Activated naive CD4-positive, alpha-beta T cell treated with anti-CD3 and anti-CD28 coated beads for 36 hours (primary cell): ENCODE measurements at places on chromosomes 13 and 19. TPM values are rescaled to one million over a fixed set of nuclear protein-coding genes. Genes with fewer than 3 reads are reported as not detected.
A peak's percentile ranks its signal among the peaks of the same experiment; 100 is the strongest.

DNA sequence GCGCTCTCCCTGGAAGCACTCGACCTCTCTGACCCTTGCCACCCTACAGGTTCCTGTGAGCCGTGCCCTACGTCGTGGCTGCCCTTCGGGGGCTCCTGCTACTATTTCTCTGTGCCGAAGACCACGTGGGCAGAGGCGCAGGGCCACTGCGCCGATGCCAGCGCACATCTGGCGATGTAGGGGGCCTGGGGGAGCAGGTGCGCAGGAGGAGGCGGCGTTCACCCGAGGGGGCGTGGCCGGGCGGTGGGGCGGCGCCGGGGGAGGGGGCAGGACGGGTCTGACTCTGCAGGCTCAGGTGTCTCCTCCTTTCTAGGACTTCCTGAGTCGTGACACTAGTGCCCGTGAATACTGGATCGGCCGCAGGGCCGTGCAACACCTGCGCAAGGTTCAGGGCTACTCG is 26.4 kb downstream of the CLEC4M start:
- no peaks in the 10 kb centered on the region for H3K36me3 ChIP-seq
- peaks cover 41% of the 10 kb centered on the region for H3K27me3 ChIP-seq
- no peak overlapping the region for H3K27ac ChIP-seq
- H3K4me1 ChIP-seq, result peaks cover 11% of the 10 kb centered on the region

Gene CALM3
- 482 TPM for total RNA-seq

Gene LRRC4B
- total RNA-seq, result not detected

Gene INSR
- total RNA-seq, result 3.7 TPM

DNA sequence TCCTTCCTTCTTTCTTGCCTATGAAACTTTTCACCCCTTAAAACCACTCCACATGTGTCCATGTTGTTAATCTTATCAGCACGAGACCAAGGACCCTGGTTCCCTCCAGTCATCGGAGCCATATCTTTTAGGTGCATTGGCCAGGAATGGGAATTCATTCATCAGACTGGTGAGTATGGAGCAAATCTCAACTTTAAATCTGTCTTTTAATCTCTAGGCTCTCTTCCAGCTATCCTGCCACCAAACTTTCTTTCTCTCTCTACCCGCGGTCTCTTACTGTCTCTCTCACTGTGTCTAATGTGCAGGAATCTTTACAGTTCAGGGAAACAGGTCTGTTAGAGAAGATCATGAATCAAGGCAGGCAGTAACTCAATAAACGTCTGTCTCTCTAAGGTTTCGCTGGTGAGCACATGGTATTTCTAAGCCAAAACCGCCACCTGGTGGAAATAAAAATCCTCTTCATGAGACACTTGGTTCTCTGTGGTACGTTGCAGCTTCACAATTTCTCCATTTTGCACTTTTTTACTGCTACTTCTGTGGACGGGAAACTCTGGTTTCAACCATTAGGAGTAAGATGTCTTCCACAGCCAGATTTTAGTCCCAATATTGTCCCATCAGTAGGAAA is 16.1 kb downstream of the LGALS16 start:
- DNase-seq, result peak; percentile 78
- H3K4me3 ChIP-seq, result no peak overlapping the region

Gene APOC1
- 1.3 TPM for total RNA-seq

GRCh38 chr19:32403291-32403995 is 2.1 kb upstream of the DPY19L3 start:
- H3K27ac ChIP-seq, result no peak overlapping the region
- DNase-seq, result no peak
- H3K4me1 ChIP-seq, result peaks cover 19% of the 10 kb centered on the region
- no peaks in the 10 kb centered on the region for H3K27me3 ChIP-seq

GRCh38 chr13:107977071-107977574 is 238.2 kb downstream of the LIG4 start:
- DNase-seq, result no peak
- H3K27ac ChIP-seq, result no peak overlapping the region
- H3K36me3 ChIP-seq, result no peaks in the 10 kb centered on the region
- no peaks in the 10 kb centered on the region for H3K27me3 ChIP-seq
- H3K4me1 ChIP-seq, result no peaks in the 10 kb centered on the region

DNA sequence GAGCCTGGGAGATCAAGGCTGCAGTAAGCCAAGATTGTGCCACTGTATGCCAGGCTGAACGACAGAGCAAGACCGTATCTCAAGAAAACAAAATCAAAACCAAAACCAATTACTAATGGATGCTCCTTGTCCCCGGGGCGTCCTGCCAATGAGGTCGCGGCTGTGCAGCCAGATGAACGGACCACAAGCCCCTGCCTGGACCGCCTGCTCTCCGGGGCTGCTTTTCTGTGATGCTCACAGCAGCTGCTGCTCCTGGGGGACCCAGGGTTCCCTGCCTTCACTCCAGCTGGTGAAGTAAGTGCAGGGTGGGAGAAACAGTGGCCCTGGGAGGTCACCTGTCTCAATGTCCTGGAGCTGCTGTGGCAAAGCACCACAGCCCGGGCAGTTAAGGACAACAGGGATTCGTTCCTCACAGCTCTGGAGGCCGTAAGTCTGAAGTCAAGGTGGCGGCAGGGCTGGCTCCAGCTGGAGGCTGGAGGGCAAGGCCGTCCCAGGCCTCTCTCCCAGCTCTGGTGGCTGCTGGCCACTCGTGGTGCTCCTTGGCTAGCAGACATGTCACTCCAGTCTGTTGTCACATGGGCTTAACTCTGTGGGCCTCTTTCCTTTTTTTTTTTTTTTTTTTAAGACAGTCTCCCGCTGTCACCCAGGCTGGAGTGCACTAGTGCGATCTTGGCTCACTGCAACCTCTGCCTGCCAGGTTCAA is 10.1 kb downstream of the COPE start:
- peaks cover 15% of the 10 kb centered on the region for H3K36me3 ChIP-seq
- H3K27ac ChIP-seq, result no peak overlapping the region
- no peak for DNase-seq
- no peaks in the 10 kb centered on the region for H3K27me3 ChIP-seq
- no peak overlapping the region for H3K4me3 ChIP-seq

DNA sequence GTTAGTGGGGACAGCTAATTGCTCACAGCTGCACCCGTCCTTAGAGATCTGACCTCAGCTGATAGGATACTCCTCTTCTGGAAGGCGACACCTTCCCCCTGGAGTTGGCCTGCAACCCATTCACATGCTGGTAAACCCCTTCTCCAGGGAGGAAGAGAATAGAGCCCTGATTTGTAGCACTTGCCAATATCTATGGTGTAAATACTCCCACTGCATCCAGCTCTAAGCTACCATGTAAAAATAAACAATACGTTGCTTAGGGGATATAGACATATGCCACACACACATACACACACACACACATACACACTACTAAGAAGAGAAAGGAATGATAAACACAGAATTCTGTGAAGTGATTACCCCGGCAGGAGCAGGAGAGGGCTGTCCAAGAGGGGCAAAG is 49.4 kb upstream of the KCTD15 start:
- DNase-seq, result no peak
- H3K4me1 ChIP-seq, result no peaks in the 10 kb centered on the region
- no peak overlapping the region for H3K27ac ChIP-seq
- no peaks in the 10 kb centered on the region for H3K36me3 ChIP-seq
- no peak overlapping the region for H3K4me3 ChIP-seq

DNA sequence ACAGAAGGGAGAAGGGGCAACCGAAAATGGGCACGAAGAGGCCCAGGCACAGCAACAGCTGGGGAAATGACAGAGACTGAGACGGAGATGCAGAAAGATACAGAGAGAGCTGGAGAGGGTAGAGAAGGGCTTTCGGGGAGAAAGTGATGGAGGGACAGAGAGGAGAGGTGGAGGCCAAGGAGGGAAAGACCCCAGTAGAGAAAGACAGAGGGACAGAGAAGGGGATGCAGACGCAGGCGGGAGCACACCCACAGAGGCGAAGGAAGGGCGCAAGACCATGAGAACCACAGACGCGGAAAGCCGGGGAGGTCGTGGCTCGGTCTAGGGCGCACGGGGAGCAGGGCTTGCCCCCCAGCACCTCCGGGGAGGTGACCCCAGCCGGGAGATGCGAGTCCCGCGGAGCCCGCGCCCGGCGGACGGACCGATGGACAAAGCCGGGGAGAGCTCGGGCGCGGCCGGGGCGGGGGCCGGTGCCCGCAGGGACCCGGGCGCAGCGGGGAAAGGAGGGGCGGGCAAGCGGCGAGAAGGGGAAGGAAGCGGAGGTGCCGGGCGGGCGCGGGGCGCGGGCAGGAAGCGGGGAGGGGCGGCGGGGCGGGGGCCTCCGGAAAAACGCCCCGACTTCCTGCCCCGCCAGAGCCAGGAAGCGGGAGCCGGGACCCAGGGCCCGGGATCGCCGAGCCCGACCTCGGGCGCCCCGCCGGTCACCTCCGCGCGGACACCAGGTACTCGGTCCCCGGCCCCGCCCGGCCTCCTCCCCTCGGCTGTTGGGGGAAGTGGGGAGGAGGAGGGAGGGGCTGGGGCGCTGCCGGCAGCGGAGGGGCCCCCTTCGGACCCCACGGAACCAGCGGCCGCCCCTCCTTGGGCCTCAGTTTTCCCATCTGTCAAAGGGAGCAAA is at the start of gene ARHGEF1:
Gene ARHGEF1 (plus strand): TSS at position 617 of the 895 bp plus-strand sequence. CDS start 4,899 bp downstream, outside the sequence.
- H3K27me3 ChIP-seq, result no peaks in the 10 kb centered on the region
- H3K4me3 ChIP-seq, result peak within 1 kb of the TSS; percentile 93
- peaks cover 56% of the 10 kb centered on the region for H3K4me1 ChIP-seq
- peaks cover 8% of the 10 kb centered on the region for H3K36me3 ChIP-seq

Gene BCL2L12
- total RNA-seq, result 75.6 TPM

GRCh38 chr19:32339988-32340874 is 5.2 kb upstream of the ZNF507 start:
- H3K27ac ChIP-seq, result no peak overlapping the region
- H3K4me1 ChIP-seq, result no peaks in the 10 kb centered on the region
- no peaks in the 10 kb centered on the region for H3K36me3 ChIP-seq
- no peaks in the 10 kb centered on the region for H3K27me3 ChIP-seq
- no peak overlapping the region for H3K4me3 ChIP-seq

GRCh38 chr13:21478881-21479808 is 20.0 kb upstream of the ZDHHC20 start:
- no peaks in the 10 kb centered on the region for H3K27me3 ChIP-seq
- H3K4me1 ChIP-seq, result peaks cover 8% of the 10 kb centered on the region
- H3K36me3 ChIP-seq, result no peaks in the 10 kb centered on the region
- H3K27ac ChIP-seq, result no peak overlapping the region
- H3K4me3 ChIP-seq, result peak overlapping the region; percentile 37
- DNase-seq, result peak; percentile 71

GRCh38 chr19:16073988-16074387 is 2.3 kb upstream of the TPM4 start:
- peaks cover 46% of the 10 kb centered on the region for H3K4me1 ChIP-seq
- H3K36me3 ChIP-seq, result peaks cover 15% of the 10 kb centered on the region
- peak overlapping the region; percentile 78 for H3K27ac ChIP-seq
- no peak for DNase-seq
- no peak overlapping the region for H3K4me3 ChIP-seq

DNA sequence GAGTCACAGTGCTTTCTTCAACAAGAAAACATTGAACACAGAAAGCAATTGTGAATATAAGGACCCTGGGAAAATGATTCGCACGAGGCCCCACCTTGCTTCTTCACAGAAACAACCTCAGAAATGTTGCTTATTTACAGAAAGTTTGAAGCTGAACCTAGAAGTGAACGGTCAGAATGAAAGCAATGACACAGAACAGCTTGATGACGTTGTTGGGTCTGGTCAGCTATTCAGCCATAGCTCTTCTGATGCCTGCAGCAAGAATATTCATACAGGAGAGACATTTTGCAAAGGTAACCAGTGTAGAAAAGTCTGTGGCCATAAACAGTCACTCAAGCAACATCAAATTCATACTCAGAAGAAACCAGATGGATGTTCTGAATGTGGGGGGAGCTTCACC is 15.7 kb downstream of the ZNF175 start:
- DNase-seq, result no peak
- no peaks in the 10 kb centered on the region for H3K27me3 ChIP-seq
- H3K36me3 ChIP-seq, result peaks cover 69% of the 10 kb centered on the region
- H3K4me3 ChIP-seq, result no peak overlapping the region

GRCh38 chr19:54335164-54335563 is 3.8 kb downstream of the LILRA4 start:
- H3K36me3 ChIP-seq, result no peaks in the 10 kb centered on the region
- H3K4me3 ChIP-seq, result no peak overlapping the region
- H3K27ac ChIP-seq, result no peak overlapping the region

DNA sequence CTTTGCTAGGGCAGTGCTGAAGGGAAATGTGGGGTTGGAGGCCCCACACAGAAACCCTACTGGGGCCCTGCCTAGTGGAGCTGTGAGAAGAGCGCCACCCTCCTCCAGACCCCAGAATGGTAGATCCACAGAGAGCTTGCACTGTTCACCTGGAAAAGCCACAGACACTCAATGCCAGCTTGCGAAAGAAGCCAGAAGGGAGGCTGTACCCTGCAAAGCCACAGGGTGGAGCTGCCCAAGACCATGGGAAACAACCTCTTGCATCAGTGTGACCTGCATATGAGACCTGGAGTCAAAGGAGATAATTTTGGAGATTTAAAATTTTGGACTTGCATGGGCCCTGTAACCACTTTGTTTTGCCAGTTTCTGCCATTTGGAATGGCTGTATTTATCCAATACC is 615.4 kb upstream of the MIR17HG start:
- H3K4me3 ChIP-seq, result no peak overlapping the region
- H3K36me3 ChIP-seq, result no peaks in the 10 kb centered on the region
- H3K27ac ChIP-seq, result no peak overlapping the region
- no peaks in the 10 kb centered on the region for H3K4me1 ChIP-seq
- no peak for DNase-seq
- H3K27me3 ChIP-seq, result no peaks in the 10 kb centered on the region

- H3K36me3 ChIP-seq, result no peaks in the 10 kb centered on the region
- H3K4me1 ChIP-seq, result no peaks in the 10 kb centered on the region
- DNase-seq, result no peak
Measured at GRCh38 chr13:88014527-88014926, 343.4 kb downstream of the SLITRK5 start.

DNA sequence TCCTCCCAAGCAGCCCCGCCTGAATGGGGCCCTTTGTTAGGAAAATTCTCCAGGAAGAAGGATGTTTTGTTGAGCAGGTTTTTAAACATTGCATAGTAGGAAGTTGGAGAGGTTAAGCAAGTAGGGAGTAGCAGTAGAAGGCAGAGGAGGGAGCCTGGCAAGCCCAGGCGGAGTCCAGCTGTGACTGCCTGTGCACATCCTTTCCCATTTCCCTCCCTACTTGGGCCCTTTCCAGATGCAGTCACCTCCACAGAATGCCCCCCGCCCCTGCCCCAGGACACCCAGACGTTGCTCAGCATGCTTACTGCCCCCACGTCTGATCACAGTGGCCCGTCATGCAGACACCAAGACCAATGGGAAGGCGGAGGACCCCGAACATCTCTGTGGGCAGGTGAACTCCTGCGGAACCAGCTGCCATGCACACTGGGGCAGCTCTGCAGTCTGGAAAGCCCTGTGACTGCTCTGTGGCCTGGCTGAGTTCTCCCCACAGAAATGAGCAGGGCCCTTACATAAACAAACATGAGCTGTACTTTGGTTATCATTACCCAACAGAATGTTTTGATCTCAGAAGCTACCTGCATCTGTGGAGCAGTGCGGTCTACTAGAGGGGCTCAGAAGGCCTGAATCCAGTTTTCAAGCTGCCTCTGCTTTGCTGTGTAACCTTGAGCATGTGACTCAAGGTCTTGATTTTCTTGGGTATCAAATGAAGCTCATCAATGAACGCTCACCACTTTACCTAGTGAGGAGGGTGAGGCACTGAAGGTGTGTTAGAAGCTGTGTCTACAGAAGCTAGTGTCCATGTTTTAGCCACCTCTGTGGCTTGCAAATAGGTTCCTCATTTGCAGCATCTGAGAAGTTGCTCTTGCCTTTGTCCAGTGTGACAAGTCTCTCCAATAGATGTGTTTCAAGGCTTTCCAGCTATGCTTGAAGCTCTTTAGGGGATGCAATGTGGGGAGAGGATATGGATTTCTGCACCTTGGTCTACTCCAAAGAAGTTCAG is 84.2 kb downstream of the TNFRSF19 start:
- H3K36me3 ChIP-seq, result no peaks in the 10 kb centered on the region
- H3K27me3 ChIP-seq, result peaks cover 14% of the 10 kb centered on the region
- H3K27ac ChIP-seq, result no peak overlapping the region
- no peak for DNase-seq
